SW480 (cell line): ENCODE measurements at places on chromosomes 1 and 21.
A peak's percentile ranks its signal among the peaks of the same experiment; 100 is the strongest.

DNA sequence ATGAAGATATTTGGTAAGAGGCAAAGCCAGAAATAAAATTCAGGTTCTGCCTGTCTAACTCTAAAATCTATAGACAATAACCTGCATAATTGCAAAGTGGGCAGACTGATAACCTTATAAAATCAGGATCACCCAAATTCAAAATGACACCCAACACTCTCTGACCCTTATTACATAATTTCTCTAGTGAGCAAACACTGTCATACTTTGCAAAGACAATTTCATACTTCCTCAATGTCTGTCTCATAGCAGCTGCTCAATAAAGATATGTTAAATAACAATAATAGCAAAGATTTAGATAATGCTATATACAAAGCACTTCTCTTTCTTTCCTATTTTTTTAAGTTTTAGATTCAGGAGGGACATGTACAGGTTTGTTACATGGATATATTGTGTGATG, 118.5 kb downstream of the UCHL5 start:
- no peak for DNase-seq

- no peak for DNase-seq
Observed at GRCh38 chr1:82762829-82763532, 962.2 kb downstream of the ADGRL2 start.

- DNase-seq: peak; percentile 59
Observed at GRCh38 chr1:47388891-47389238, 27.2 kb upstream of the FOXE3 start.

GRCh38 chr1:235468970-235469369, 35.3 kb downstream of the B3GALNT2 start:
- peak; percentile 85 for DNase-seq

- no peak for DNase-seq
Observed at GRCh38 chr1:207431508-207431907, 22.6 kb upstream of the CR2 start.

GRCh38 chr1:3456449-3456963, 2.0 kb downstream of the ARHGEF16 start:
- DNase-seq: peak; percentile 74

- DNase-seq: no peak
Observed at GRCh38 chr1:84434081-84434769, 35.9 kb downstream of the DNASE2B start.

GRCh38 chr1:227895828-227896685, 51.7 kb downstream of the WNT9A start:
- no peak for DNase-seq
